H9 (cell line): ENCODE measurements at places on chromosomes 6 and 20. TPM values are rescaled to one million over a fixed set of nuclear protein-coding genes. Genes with fewer than 3 reads are reported as not detected.
A peak's percentile ranks its signal among the peaks of the same experiment; 100 is the strongest.

BPIFA1 gene
- not detected in 2 replicates for total RNA-seq

TCF15 gene
- 2.0 and 2.7 TPM in 2 replicates for total RNA-seq

XKR7 gene
- 1.3 and 1.5 TPM in 2 replicates for total RNA-seq

DEFB118 gene
- not detected in 2 replicates for total RNA-seq

PACSIN1 gene
- 7.0 and 7.6 TPM in 2 replicates for total RNA-seq

GCLC gene
- total RNA-seq: 48.2 and 55.5 TPM in 2 replicates

SAMD3 gene
- total RNA-seq: 0.26 and 0.39 TPM in 2 replicates

TCF21 gene
- total RNA-seq: not detected in 2 replicates

APCDD1L gene
- total RNA-seq: 0.68 and 1.1 TPM in 2 replicates

GRCh38 chr6:32906539-32906938, 34.3 kb downstream of the HLA-DMB start:
- no peak overlapping the region for H3K4me3 ChIP-seq
- DNase-seq: no peak
- H3K36me3 ChIP-seq: no peaks in the 10 kb centered on the region
- H3K4me1 ChIP-seq: no peaks in the 10 kb centered on the region
- H3K27ac ChIP-seq: no peak overlapping the region

DNA sequence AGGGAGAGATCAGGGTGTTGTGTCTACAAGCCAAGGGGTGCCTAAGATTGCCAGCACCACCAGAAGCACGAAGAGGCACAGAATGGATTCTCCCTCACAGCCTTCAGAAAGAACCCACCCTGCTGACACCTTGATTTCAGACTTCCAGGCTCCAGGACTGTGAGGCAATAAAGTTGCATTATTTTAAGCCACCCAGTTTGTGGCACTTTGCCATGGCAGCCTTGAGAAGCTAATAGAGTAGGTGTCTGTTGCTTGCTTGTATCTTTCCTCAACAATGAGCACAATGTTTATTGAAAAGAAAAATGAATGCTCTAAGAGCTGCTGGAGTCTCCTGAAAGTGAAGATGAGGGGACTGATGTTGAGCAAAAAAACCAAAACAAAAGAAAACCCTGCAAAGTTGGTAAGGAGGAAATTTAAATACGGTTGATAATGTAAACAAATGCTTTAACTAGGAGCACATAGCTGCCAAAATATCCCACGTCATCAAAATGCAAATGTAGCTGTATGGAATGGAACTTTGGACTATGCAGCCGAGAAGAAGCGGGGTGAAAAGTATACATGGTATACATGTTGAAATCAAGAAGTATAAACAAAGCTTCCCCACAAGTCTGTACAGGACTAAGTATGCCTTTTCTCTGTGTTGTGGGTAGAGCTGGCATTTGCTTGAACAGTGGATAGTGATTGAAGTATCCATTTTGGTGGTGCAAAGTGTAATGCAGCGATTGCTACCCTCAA, 8.0 kb downstream of the IL20RA start:
- no peaks in the 10 kb centered on the region for H3K27me3 ChIP-seq
- H3K36me3 ChIP-seq: no peaks in the 10 kb centered on the region
- no peaks in the 10 kb centered on the region for H3K4me1 ChIP-seq
- H3K27ac ChIP-seq: no peak overlapping the region
- no peak overlapping the region for H3K4me3 ChIP-seq

DNA sequence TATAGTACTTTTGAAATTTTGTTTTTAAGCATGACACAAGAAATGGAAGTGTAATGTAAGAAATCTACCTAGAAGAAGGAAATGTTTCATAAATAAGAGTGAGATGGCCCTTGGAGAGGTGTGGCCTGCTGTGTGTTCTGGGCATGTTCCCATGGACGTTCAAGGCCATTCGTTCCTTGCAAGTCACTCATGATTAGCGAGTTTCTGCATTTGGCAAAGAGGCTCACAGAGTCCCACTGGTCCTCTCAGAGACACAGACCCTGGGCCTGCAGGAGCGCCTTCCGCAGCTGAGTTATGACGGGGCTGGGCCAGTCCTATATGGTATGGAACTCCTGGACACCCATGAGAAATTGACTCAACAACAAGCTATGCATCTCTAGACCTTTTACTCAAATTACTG, 7.2 kb downstream of the THBS2 start:
- no peak overlapping the region for H3K27ac ChIP-seq
- H3K4me1 ChIP-seq: peaks cover 4% of the 10 kb centered on the region; the same call in 1 of the 2 replicates
- no peak overlapping the region for H3K4me3 ChIP-seq
- peaks cover 49% of the 10 kb centered on the region for H3K36me3 ChIP-seq
- DNase-seq: no peak

- H3K27me3 ChIP-seq: no peaks in the 10 kb centered on the region
- no peak overlapping the region for H3K4me3 ChIP-seq
- DNase-seq: peak; percentile 30
- no peaks in the 10 kb centered on the region for H3K36me3 ChIP-seq
Measured at GRCh38 chr6:124796464-124796970, 165.7 kb upstream of the RNF217 start.

GRCh38 chr6:167336844-167337630, 12.2 kb downstream of the TTLL2 start:
- H3K27ac ChIP-seq: no peak overlapping the region
- H3K27me3 ChIP-seq: no peaks in the 10 kb centered on the region
- DNase-seq: no peak
- H3K4me1 ChIP-seq: no peaks in the 10 kb centered on the region; the same call in 1 of the 2 replicates
- no peak overlapping the region for H3K4me3 ChIP-seq
- no peaks in the 10 kb centered on the region for H3K36me3 ChIP-seq

- no peak overlapping the region for H3K4me3 ChIP-seq
- H3K27me3 ChIP-seq: no peaks in the 10 kb centered on the region
- no peaks in the 10 kb centered on the region for H3K36me3 ChIP-seq
- no peak overlapping the region for H3K27ac ChIP-seq
- DNase-seq: no peak
- no peaks in the 10 kb centered on the region; the same call in 1 of the 2 replicates for H3K4me1 ChIP-seq
Measured at GRCh38 chr20:12977328-12978125, 31.2 kb upstream of the SPTLC3 start.

DNA sequence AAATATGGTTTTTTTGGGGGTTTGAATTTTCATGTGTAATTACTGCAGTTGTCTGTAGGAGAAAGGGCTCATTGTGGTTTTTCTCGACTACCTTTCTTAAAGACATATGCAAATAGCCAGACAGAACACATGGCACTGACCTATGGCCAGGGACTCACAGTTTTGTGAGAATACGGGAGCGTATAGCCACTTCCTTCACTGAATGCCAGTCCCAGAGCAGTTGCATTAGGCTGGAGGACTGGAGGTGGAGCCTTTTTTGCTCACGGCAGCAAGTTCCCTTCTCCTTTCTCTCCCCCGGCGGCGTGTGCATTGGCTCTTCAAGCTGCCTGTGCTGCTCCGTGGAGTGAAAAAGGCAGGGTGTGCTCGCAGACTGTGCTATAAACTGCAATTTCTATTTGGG, 114.9 kb downstream of the AKAP7 start:
- peak; percentile 63 for DNase-seq
- H3K4me3 ChIP-seq: peak overlapping the region; percentile 85
- H3K36me3 ChIP-seq: no peaks in the 10 kb centered on the region
- H3K27me3 ChIP-seq: no peaks in the 10 kb centered on the region
- no peak overlapping the region for H3K27ac ChIP-seq

DNA sequence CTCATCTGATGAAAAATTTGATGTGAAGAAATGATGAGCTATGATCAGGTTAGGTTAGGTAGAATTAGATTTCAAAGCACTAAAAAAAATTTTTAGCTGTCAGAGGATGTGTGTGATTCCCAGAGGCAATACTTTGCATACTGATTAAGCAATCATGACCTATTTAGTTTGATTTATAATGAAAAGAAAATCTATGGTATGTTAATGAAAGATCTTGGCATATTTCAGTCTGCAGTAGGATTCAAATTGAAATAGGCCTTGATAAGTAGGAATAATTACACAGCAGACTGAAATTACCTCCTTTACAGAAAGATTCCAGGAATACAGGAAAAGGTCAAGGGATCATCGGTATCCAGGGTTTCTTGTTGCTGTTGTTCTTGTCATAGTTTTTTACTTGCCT, 69.3 kb downstream of the HDDC2 start:
- H3K27ac ChIP-seq: no peak overlapping the region
- no peaks in the 10 kb centered on the region for H3K36me3 ChIP-seq
- H3K4me3 ChIP-seq: no peak overlapping the region
- no peaks in the 10 kb centered on the region for H3K4me1 ChIP-seq

DNA sequence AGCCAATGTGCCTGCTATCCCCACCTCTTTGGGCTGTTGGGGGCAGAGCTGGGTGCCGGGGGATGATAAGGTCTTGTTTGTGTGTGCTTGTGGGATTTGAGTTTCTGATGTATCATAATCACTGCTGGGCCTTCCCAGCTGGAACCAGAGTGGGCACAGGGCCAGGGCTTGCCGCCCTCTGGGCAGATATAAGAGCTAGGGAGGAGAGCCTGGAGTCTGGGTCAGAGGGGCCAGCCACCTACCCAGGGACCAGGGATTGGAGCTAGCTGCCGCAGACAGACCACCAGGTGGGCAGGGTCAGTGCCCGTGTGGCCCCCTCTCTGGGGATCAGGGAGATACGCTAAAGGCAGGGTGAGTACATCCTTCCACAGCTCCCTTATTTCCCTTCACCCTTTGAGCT, 3.1 kb upstream of the TLDC2 start:
- no peak overlapping the region for H3K4me3 ChIP-seq
- H3K4me1 ChIP-seq: no peaks in the 10 kb centered on the region
- H3K27me3 ChIP-seq: no peaks in the 10 kb centered on the region

GRCh38 chr6:169824848-169825557, 73.6 kb downstream of the ERMARD start:
- H3K4me3 ChIP-seq: no peak overlapping the region
- no peak overlapping the region for H3K27ac ChIP-seq
- peaks cover 5% of the 10 kb centered on the region; the same call in 1 of the 2 replicates for H3K4me1 ChIP-seq

DNA sequence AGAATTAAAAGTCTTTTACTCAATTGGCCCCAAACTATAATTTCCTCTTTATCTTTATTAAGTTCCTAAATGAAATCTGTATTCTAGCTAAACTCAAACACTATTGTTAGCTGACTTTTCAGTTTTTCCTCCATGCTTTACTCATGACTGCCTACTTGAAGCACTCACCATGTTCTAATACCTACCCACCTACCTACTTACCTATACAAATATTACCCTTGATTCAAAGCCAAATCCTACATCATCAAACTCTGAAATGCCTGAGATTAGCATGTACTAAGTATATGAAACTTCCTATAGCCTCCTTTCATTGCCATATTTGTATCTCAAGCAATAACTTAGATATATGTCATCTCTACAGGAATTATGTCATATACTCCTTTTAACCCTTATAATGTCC, 259.7 kb downstream of the HDGFL1 start:
- H3K4me1 ChIP-seq: 0 out of 2 replicates have a peak, but pooled peaks cover 3% of the 10 kb centered on the region
- H3K4me3 ChIP-seq: no peak overlapping the region
- H3K27ac ChIP-seq: no peak overlapping the region
- no peaks in the 10 kb centered on the region for H3K36me3 ChIP-seq
- no peaks in the 10 kb centered on the region for H3K27me3 ChIP-seq
- DNase-seq: no peak

DNA sequence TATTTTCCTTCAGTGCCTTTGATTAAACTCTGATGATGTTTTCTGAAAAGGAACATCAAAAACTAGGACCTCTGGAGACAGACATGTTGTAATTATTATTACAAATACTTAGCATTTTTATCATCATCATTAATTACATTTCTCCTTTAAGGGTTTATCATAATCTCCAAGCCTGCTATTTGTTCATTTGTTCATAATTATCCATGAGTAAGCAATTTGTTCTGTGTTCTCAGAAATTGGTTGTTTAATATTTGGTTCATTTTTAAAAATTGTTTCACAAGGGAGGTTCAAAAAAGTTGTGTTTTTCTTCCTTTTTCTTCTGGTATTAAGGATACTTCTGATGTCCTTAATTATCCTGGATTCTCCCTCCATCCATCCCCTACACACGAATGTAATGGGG, 850.2 kb upstream of the FLRT3 start:
- H3K4me1 ChIP-seq: no peaks in the 10 kb centered on the region
- H3K27me3 ChIP-seq: no peaks in the 10 kb centered on the region; the same call in 1 of the 2 replicates
- no peak for DNase-seq
- no peaks in the 10 kb centered on the region for H3K36me3 ChIP-seq
- H3K4me3 ChIP-seq: no peak overlapping the region

GRCh38 chr6:84645563-84646266, 118.7 kb downstream of the TBX18 start:
- no peaks in the 10 kb centered on the region for H3K4me1 ChIP-seq
- H3K36me3 ChIP-seq: no peaks in the 10 kb centered on the region
- H3K27me3 ChIP-seq: no peaks in the 10 kb centered on the region
- H3K4me3 ChIP-seq: no peak overlapping the region

DNA sequence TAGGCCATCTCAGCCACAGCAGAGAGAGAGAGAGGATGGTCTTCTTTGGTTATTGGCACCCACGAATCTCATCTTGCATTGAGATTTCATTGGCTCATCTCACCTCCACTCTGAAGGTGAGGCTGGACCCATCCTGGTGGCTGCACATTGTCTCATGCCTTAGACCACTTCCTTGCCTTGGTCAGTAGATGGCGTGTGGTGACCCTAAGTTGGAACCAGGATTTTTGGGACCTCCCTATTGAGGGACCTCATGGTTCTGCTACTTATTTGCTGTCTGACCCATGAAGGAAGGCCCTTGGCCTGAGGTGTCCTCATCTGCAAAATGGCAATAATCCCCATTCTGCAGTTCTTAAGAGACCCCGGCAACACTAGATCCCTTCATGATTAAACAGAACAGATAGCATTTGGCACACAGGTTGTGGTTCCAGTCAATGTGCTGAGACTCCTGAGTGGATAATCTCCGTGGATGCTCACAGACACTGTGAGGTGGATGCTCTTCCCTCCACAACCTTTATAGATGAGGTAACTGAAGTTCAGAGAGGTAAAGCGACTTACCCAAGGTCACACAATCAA, 21.5 kb upstream of the AAR2 start:
- H3K4me1 ChIP-seq: no peaks in the 10 kb centered on the region
- H3K36me3 ChIP-seq: no peaks in the 10 kb centered on the region
- no peak overlapping the region for H3K27ac ChIP-seq
